Amygdala (tissue), 56 donors: ENCODE measurements at places on chromosomes 3 and 15.

GRCh38 chr3:131047582-131047981 is 20.9 kb downstream of the NEK11 start:
- DNase-seq: no peak

DNA sequence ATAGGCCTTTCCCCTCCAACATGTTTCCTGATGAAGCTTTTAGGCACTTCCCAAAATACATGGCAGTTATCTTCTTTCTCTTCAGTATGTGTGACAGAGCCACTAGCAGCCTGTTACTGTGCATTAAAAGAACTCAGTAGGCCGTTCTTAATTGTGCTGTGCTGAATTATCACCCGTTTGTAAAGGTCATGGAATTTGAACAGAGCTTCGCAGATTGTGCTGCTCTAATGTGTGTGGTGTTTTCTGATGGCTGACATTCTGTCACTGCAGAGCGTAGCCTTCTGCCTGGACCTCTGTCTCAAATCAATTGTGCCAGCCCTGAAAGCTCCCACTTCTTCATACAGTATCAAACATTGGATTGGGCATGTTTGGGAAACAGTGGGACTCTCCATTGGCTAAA is 111.3 kb downstream of the C3orf70 start:
- DNase-seq: no peak

DNA sequence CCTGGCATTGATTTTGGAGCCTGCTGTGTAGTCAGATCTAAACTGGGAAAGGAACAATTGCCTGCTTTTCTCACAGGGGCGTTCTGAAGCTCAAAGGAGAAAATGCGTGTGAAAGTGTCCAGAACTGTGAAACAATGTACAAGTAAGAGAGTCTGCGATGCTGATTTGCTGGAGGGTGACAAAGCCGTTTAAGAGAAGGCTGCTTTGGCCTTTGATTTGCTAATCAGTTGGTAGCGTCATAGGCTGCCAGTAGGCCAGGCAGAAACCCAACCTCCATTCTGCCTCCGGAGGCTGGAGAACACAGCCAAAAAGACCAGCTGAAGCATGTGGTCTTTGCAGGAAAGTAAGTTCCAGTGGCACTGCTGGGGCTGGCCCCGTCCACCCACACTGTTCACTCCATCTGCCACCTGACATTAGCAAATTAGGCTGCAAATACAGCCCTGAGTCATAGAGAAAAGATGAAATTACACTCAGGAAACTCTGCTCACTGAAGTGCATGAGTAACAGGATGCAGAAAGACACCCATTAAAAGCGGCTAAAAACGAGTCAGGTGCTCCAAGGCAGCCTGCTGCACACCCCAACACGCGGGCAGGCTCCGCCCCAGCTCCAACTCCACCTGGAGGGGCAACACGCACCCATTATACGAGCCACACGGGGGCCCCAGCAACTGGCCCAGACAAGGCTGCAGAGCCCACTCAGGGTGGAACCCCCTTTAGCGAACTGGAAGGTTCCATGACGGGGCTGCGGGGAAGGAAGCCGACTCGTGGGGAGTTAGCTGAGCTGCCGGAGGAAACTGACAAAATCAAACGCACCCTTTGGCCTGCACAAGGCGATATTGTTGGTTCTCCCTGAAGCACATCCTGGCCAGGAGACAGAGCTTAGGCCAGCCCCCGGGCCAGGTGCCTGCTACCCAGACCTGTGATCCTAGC is 31.6 kb downstream of the ZDHHC19 start:
- DNase-seq: no peak

DNA sequence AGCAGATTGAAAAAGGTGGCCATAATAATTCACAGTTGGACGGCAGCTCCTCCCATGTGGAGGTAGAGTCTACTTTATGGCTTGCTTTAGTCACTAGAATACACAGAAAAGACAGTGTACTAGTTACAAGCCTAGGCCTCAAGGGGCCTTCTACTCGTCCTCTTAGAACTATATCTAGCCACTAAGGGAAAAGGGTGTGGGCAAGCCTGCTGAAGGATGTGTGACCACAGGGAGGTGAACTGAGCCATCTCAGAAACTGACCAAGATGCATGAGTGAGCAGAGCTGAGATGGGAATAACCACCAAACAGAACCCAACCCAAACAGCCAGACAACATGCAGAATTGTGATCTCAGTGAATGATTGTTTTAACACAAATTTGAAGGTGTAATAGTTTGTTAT is 335.6 kb upstream of the LMCD1 start:
- no peak for DNase-seq

DNA sequence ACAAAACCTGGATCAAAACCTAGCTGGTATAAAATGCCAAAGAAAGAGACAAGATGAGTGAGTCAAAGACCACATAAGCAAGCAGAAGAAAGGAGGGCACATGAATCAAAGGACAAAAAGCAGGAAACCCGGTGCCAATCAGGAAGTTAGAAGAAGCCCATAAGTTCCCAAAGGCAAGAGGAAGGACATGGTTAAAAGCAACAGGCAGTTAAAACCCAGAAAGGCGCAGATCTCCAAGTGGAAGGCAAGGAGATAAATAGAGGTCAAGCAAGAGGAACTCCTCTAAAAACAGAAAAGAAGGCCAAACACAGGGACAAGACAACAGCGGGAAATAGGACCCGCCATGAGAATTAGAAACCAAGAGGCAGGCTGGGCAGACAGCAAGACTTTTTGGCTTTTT is 4.4 kb downstream of the TMOD2 start:
- no peak for DNase-seq

DNA sequence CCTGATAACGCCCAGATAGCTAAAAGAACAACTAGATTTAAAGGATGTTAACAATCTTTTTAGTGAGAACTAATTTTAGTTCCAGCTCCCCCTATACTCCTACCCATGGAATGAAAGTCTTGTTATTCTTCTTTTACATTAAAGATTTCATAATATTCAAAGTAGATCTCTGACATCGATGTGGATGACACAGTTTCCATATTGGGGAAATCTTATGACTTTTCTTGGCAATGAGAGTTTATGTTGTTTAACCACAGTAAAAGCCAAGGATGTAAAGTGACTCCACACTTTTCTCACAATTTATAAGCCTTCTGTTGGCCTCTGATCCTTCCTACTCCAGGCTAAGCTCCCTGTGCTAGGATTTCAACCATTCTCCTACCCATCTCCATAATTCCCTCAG is 332.6 kb upstream of the KCNMB2 start:
- no peak for DNase-seq

DNA sequence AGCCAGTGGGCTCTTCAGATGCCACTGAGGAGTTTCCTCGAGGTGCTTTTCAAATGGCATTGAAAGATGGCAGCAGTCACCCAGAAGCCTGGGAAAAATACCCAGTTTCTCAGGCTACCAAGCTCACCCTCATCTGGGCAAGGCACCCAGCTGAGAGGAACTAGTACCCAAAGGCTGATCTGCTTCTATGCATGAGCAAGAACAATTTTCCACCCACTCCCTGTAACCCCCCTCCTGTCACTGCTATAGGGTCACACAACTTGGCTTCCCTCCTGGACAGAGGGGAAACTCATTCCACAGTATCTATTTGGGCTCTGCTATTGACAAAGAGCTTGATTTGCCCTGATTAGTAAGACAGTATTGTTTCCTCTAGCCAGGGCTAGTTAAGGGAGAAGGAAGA is 31.9 kb downstream of the THRB start:
- DNase-seq: no peak

GRCh38 chr3:117932441-117932840 is 1102.2 kb downstream of the IGSF11 start:
- DNase-seq: no peak

- DNase-seq: no peak
These were observed 7.2 kb downstream of the RTF1 start for GRCh38 chr15:41423979-41424659.

- DNase-seq: no peak
These were observed 28.8 kb downstream of the APBA2 start for GRCh38 chr15:28914483-28915023.

DNA sequence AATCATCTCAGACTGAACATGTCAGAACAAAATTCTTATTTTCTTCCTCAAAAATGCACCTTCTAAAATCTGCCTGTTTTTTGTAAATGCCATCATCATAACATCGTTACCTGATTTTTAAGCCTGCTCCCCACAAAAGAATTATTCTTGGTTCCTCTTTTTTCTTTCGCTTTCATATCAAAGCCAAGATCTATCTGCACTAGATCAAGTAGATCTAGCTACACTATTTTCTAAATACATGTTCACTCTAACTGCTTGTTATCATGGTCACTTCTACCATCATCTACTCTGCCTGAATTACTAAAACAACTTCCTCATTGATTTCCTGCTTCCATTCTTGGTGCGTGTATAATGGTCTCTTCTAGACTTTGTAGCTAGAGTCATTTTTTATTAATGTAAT is 217.7 kb downstream of the ARPP21 start:
- no peak for DNase-seq

DNA sequence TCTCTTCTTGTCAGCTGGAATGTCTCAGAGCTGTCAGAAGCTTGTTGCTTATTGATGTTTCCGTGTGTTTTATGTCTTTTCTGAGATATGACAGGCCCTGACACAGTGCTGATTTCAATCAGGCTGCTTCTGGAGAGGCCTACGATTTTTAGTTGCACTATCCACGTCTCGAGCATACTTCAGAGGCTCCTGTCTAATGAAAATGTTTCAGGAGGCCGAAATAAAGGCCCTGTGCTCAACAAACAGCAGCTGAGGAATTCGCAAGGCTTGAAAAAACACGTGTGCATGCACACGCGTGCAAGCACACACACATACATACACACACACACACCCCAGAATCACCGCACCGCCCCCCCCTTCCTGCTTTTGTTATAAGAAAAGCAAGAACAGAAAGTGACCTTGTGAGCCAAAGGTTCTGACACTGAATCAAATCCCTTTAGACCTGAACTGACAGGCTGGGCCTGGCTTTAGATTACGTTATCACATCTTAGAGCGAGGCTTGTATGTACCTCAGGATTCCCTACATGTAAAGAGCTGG is 296.6 kb downstream of the NR2F2 start:
- no peak for DNase-seq

DNA sequence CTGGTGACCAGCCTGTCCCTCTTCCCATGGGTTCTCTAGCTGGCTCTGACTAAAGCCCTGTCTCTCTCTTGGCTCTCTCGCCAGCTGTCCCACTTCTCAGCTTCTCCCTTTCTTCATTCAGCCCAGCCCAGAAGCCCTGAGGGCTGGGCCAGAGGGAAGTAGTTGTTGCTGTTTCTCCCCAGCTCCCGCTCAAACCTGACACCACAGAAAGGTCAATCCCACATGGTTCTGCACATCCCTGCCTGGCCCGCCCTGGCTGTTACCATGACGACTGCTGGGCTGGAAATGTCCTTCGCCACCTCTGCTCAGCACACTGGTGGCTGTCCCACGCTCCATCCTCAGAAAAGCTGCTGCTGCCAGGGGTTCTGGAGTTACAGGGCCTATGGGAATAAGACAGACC is 25.9 kb downstream of the CCDC32 start:
- no peak for DNase-seq

DNA sequence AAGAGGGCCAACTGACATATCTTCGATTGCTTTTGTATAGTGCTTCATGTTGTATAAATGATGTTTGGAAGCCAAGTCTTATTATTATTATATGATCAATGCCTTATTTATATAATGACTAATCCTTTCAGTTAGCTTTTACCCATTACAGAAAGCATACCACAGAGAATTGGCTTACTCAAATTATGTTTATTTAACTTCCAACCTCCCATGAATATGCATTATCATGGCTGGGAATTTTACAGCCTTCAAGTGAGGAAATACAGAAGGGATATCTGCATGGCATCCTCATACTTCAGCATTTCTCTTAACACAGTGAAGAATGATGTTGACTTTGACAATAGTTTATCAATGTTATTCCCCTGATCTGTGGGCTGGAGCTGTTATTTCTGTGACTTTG is 225.9 kb upstream of the GAP43 start:
- no peak for DNase-seq

DNA sequence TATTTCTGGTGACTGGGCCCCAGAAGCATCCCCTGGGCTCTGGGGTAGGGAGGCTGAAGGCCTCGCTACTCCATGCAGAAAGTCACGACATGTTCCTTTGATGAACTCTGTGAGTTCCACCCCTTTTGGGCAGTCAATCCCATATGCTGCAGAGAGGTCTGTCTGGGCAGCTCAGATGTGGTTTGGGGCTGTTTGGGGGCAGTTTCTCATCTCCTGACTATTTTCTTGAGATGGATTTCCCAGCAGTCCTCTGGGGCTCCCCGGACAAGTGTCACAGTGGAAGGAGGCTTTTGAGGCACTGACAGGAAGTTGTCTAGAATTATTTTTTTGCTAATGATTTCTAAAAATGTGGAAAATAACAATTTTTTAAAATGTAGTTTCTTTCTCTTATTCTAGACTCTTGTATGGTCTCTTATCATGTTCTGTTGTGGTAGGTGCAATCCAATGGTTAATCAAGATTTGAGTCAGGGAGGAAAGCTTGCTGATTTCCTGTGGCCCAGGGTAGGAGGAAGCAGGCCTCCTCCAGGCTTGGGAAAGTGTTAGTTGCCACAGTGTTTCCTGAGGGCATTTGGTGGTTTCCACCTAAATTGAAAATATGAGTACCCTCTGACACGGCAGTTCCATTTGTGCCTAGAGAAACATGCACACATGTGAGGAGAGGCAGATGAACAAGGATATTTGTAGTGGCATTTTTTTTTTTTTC is 19.9 kb upstream of the TATDN2 start:
- no peak for DNase-seq

GRCh38 chr3:185647880-185648210 is 61.8 kb downstream of the SENP2 start:
- no peak for DNase-seq

GRCh38 chr3:14857506-14857905 is 38.7 kb downstream of the FGD5 start:
- DNase-seq: no peak

DNA sequence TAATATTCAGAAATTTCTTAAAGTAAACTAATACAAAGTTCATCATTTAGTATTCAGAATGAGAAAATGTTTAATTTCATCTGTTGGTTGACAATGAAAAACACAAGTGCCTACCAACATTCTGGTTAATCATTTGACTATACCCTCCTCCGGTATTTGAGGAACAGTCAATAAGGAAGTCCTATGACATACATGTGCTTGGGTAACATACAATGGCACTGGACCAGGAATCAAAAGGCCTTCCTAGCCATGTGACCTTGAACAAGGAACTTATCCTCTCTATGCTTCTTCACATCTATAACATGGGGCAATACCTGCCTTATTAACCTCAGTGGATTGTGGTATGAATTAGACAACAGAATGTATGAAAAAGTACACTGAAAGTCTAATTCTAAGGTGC is 65.8 kb downstream of the ZNF280D start:
- no peak for DNase-seq

- no peak for DNase-seq
These were observed 29.0 kb downstream of the IL17RD start for GRCh38 chr3:57135964-57136719.

GRCh38 chr3:152488449-152488848 is 219.7 kb downstream of the MBNL1 start:
- DNase-seq: no peak

- no peak for DNase-seq
These were observed 37.6 kb upstream of the TRIM71 start for GRCh38 chr3:32780071-32780734.

GRCh38 chr3:57279685-57280084 is 12.8 kb downstream of the ASB14 start:
- DNase-seq: no peak
